ENCODE measurements at places on chromosomes 3 and 15.
A peak's percentile ranks its signal among the peaks of the same experiment; 100 is the strongest.

DNA sequence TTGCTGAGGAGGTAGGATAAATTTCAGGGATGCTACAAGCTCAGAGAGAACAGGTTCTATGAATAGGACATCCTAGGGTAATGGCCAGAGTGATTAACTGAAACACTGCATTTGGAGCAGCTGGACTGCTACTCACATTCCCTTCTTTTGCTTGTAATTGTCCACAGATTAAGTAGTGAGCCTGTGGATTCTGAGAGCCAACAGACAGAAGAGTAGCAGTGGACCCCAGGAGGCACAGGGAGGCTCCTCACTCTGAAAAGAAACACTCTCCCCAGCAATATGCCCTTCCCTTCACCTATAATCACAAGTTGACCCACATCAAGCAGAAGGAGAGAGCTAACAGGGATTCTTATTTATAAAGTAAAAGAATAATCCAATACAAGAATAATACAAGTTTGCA is 10.6 kb upstream of the RFX7 start:
- no peak for DNase-seq

GRCh38 chr15:63938486-63939061 is 104.8 kb upstream of the HERC1 start:
- DNase-seq = no peak

DNA sequence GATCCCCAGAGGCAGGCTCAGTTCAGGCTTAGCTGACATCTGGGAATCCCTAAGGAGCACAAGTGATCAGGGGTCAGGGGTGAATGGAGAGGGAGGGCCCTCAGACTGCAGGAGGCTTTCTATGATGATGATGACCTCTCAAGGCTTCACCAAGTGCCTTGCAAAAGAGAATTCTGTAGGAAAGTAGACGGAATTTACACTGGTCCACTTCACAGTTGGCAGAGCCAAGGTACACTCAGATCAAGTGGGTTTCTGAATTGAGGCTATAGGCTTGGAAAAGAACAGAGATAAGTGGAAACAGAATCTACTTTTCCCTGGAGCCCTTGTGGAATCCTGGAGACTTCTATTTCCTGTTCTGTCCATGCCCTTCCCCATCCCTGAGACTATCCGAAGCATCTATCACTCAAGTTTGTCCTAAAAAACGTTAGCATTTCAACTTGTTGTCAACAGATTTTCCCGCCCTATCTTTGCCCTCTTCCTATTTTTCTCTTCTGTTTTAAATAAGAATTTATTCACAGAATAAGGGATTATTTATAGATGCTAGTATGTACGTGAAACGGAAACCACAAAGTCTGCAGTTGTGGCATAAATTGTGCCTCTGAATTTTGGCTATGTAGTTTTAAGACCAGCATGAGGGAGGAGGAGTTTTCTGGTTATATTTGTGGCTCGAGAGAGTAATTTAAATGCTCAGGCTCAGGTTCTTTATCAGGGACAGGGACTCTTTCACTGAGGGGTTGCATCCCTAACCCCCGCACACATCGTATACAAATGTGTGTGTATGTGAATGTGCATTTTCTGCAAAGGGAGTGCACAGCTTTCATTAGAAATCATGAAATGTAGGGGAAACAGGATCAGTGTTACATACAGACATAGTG is 12.8 kb downstream of the GCSAM start:
- DNase-seq = peak; percentile 55

GRCh38 chr3:121624147-121624899 is 31.1 kb downstream of the FBXO40 start:
- DNase-seq = no peak

DNA sequence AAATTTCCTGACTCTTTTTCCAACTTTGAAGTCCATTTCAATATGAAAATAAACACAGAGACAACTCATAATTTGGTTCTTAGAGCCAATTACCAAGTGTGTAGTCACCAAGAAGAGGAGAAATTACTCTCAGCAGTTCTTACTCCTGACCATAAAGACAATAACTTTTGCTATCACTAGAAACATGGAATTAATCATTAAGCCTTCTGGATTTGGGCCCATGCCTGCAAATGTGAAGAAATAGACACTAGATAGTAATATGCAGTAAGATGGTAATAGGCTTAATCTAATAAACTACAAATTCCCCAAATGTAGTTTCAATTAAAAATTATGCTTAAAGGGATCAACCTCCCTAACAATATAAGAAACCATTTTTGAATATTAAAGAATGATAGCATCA is 185.1 kb upstream of the AGTR1 start:
- DNase-seq = no peak

DNA sequence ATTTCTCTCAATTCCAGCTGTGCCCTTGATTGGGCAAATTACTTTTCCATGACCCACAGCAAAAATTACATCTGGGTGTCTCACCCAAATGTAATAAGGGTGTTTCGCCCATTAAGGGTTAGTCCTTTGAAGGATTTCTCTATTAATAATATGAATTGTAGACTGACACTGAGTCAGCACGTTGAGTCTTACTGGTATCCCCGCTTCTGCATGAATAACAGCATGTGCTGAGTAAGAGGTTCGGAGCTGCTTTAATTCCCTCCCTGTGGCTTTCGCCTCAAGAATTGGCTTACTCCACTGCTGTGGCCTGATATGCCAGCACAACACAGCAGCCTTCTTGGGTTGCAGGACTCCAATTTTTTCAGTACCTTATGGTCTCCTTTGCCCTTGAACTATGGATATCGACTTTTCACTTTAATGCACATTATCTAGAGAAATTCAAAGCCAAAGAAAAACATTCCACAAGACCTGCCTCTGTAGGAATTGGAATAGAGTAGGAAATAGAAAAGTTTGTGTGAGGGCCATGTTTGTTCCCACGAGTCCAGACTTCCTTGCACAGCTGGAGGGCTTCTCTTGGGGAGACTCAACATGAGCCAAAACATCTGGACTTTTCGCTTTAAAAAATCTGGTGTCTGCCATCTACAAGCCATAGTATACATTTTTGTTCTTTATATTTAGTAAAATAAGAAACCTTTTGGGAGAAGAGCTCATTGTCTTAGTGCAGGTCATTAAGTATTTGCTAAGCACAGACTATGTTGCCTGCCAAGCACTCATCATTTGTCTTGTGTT is 20.7 kb upstream of the ERC2 start:
- no peak for DNase-seq

DNA sequence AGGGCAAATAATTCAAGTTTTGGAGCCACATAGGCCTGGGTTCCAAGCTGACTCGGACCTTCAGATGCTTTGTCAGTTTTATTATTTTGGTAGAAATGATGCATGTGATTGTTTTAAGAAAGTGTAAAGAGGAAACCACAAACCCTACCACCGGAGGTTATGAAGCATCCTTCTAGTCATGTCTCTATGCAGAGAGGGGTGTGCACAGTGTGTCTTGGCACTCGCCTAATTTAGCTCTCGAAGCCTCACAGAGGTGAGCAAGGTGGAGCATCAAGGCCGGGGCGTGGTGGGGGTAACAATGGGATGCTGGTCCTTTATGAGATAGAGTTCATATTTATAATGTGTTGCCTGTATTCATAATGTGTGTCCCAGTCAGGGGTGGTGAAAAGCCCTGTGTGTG is 63.7 kb upstream of the SMAD6 start:
- no peak for DNase-seq

DNA sequence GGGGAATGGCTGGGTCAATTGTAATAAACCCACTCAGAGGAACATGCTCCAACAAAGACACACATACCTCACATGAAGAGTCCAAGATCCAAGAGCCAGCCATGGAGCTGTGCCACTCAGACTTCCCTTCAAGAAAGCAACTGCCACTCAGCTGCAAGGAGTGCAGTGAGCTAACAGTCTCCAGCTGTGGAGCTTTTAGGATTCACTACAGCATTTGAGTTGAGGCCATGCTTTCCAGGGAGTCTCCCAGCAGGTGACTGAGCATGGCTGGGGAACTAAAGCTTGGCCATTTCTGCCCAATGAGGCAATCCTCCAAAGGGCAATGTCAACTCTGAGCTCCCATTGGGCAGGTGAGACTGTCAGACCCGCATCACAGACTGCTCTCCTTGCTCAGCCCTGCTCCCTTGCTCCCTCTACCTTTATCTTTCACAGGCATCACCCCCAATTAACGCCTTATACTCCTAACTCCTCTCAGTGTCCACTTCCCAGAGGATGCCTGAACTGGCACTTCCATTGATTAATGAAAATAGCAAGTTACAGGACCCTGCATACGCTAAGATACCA is 165.3 kb upstream of the CTNNB1 start:
- no peak for DNase-seq

All from CD4-positive, alpha-beta T cell (primary cell).